SIG-M5 (cell line): ENCODE measurements at places on chromosomes 2 and 18.

GRCh38 chr2:186751790-186752189 lies 57.9 kb downstream of the FAM171B start:
- DNase-seq, result no peak

GRCh38 chr18:35580701-35581539 lies 620 bp upstream of the GALNT1 start:
- DNase-seq, result no peak

DNA sequence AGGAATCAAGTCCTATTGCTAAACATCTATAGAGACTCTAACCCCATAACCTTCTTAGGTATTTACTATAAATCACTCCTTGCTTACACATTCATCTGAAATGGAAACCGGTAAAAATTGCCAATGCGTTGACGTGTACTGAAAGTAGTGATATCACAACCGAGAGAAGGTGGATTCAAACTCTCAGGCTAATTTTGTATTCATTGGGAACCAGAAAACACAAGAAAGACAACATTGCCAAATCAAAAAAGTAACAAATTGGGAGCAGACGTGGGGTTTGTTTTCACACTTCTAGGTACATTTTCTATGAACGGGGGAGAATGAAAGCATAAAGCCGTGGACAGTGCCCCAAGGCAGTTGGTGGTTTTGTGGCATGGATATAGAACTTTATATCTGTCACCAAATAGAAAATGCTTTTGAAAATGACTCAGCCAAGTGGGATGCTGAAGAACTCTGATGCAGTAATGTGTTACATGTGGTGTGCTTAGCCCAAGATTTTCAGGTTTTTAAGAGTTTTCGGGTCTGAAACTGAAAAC lies 155.1 kb upstream of the RASGRP3 start:
- DNase-seq, result no peak

GRCh38 chr18:3179430-3180089 lies 40.2 kb downstream of the MYOM1 start:
- no peak for DNase-seq

GRCh38 chr2:6770006-6770405 lies 95.7 kb downstream of the CMPK2 start:
- no peak for DNase-seq

DNA sequence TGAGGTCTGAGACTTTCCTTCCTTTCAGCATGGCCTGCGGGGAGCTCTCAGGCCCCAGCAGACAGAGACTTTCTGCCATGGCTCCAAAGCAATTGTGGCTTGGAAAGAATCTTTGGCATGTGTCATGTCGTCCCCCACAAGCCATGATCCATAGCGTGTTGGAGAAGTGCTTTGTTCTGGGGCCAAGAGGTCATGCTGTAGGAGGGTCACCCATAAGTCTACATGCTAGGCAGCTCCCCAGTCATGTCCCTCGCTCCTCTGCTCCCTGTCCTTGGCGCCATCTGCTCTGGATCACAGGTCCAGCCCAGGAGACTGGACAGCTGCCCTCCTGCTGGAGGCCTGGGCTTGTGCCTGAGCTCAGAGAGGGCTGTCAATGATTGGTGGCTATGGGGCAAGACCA lies 78.8 kb upstream of the LCLAT1 start:
- no peak for DNase-seq

DNA sequence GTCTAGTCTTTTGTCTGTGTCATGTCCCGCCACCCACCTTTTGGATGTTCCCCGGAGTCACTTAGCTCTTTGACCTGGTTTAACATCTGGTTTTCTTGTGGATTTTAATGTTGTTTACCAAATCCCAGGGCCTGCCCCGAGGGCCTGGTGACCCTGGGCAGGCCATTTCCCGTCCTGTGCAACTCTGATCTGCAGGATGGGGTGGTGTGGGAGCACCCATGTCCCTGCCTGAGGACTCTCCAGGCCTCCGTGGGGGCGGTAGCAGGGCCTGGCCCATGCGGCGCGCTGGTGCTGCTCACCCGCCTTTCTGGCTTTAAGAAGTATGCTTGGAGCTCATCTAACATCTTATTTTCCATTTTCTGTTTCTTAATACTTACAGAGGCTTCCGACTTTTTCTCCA lies 10.7 kb downstream of the RAMP1 start:
- no peak for DNase-seq

- DNase-seq, result no peak
Observed at GRCh38 chr2:101162561-101163330, 11.6 kb upstream of the TBC1D8 start.

DNA sequence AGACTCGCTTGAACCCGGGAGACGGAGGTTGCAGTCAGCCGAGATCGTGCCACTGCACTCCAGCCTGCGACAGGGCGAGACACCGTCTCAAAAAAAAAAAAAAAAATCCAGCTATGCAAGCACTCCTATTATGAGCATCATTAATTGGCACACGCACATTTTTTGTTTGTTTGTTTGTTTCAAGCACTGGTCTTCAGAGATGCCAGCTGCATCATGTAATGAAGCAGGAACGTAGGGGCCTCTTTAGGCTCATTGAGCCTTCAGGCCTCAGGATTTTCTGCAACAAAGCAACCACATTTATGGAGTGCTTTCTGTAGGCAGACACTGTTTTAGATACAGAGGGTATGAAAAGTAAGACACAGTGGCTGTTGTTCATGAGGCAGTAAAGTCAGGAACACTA lies 585.8 kb downstream of the CNTNAP5 start:
- no peak for DNase-seq

GRCh38 chr2:224174990-224175389 lies 135.9 kb upstream of the SERPINE2 start:
- no peak for DNase-seq

- no peak for DNase-seq
Observed at GRCh38 chr2:127397568-127398238, 9.9 kb upstream of the MAP3K2 start.

GRCh38 chr2:9830685-9831410 lies 12.4 kb upstream of the TAF1B start:
- no peak for DNase-seq

GRCh38 chr2:119431155-119431975 lies at the start of gene TMEM37:
Gene TMEM37 (plus strand): TSS chr2:119431854. CDS start chr2:119431904, 50 bp downstream.
- no peak for DNase-seq
